ENCODE measurements at places on chromosomes 2 and 18. TPM values are rescaled to one million over a fixed set of nuclear protein-coding genes. Genes with fewer than 3 reads are reported as not detected.

Gene RTP5
- total RNA-seq: not detected

Gene TWIST2
- 0.33 TPM for total RNA-seq

Gene IGFBP5
- total RNA-seq: 0.61 TPM

Gene MYL12A
- total RNA-seq: 279 TPM

Gene FSHR
- not detected for total RNA-seq

Gene CFAP210
- total RNA-seq: 0.33 TPM

Gene ACVR1C
- 0.81 TPM for total RNA-seq

Gene CDCA7
- 48.9 TPM for total RNA-seq

Gene KCNK3
- not detected for total RNA-seq

Gene DBI
- total RNA-seq: 128 TPM

Gene CHRNG
- not detected for total RNA-seq

Gene SMYD1
- total RNA-seq: 0.04 TPM

Gene RUFY4
- total RNA-seq: 0.44 TPM

Gene SP9
- total RNA-seq: not detected

Gene SLC9A2
- total RNA-seq: 0.04 TPM

Gene ARHGEF4
- total RNA-seq: 12.6 TPM

Gene FNDC4
- total RNA-seq: 21.5 TPM

Gene UGT1A8
- not detected for total RNA-seq

Gene MDH1B
- 1.3 TPM for total RNA-seq

Gene GREB1
- total RNA-seq: 15.3 TPM

Gene IL36B
- not detected for total RNA-seq

Gene ANKRD30BL
- not detected for total RNA-seq

Gene DOCK10
- total RNA-seq: 0.79 TPM

Gene RNU2-63P
- total RNA-seq: 20.4 TPM

Gene SERPINB10
- total RNA-seq: not detected
